A549 treated with DMSO at 1 μM for 4 hours (cell line): ENCODE measurements at places on chromosomes 7 and 10. TPM values are rescaled to one million over a fixed set of nuclear protein-coding genes. Genes with fewer than 3 reads are reported as not detected.

The CHAT gene
- not detected in 5 replicates for total RNA-seq

The TRPV5 gene
- not detected in 5 replicates for total RNA-seq

The VSTM2A gene
- not detected in 5 replicates for total RNA-seq

The PHYHIPL gene
- 0.24 to 0.54 TPM (median 0.33 TPM) in 5 replicates for total RNA-seq

The CASD1 gene
- 9.5 to 13.9 TPM (median 11.2 TPM) in 5 replicates for total RNA-seq

The TAS2R41 gene
- total RNA-seq: not detected in 5 replicates

The RNF148 gene
- not detected in 5 replicates for total RNA-seq

The IL2RA gene
- not detected in 5 replicates for total RNA-seq

The IFIT1B gene
- total RNA-seq: not detected in 5 replicates

The PVRIG gene
- total RNA-seq: not detected in 5 replicates

The SPDYE16 gene
- 0.10 TPM in 1 of 5 replicates, not detected in the others for total RNA-seq

The TAC1 gene
- total RNA-seq: 0.09 to 0.13 TPM in 2 of 5 replicates, not detected in the others

The ZNF503 gene
- 9.2 to 14.1 TPM (median 12.5 TPM) in 5 replicates for total RNA-seq

The HOXA5 gene
- total RNA-seq: 5.2 to 8.3 TPM (median 6.2 TPM) in 5 replicates

The TMEM213 gene
- not detected in 5 replicates for total RNA-seq

The RARRES2 gene
- not detected in 5 replicates for total RNA-seq

The PAX4 gene
- not detected in 5 replicates for total RNA-seq

The ASB4 gene
- 0.13 to 0.37 TPM (median 0.32 TPM) in 5 replicates for total RNA-seq

The GLCCI1 gene
- total RNA-seq: 1.2 to 1.8 TPM (median 1.4 TPM) in 5 replicates

The ASL gene
- total RNA-seq: 19.8 to 22.4 TPM (median 21.3 TPM) in 5 replicates

The LEP gene
- not detected in 5 replicates for total RNA-seq

The GBF1 gene
- 20.4 to 29.7 TPM (median 27.3 TPM) in 5 replicates for total RNA-seq

The RBP3 gene
- not detected in 5 replicates for total RNA-seq

The COBL gene
- 4.6 to 5.3 TPM (median 4.8 TPM) in 5 replicates for total RNA-seq

The STRIP2 gene
- 6.3 to 9.2 TPM (median 7.7 TPM) in 5 replicates for total RNA-seq

The DYNC1I1 gene
- total RNA-seq: 0.14 to 0.36 TPM in 2 of 5 replicates, not detected in the others

The SUN3 gene
- 0.46 TPM in 1 of 5 replicates, not detected in the others for total RNA-seq

The KCP gene
- 0.08 to 0.31 TPM (median 0.17 TPM) in 5 replicates for total RNA-seq

The RAPGEF5 gene
- 0.10 to 0.18 TPM (median 0.17 TPM) in 5 replicates for total RNA-seq

The TNKS2 gene
- 17.8 to 26.7 TPM (median 23.1 TPM) in 5 replicates for total RNA-seq

The MMP21 gene
- total RNA-seq: 0.03 TPM in 1 of 5 replicates, not detected in the others

The TACC2 gene
- 90.6 to 96.2 TPM (median 91.1 TPM) in 5 replicates for total RNA-seq

The FAM237B gene
- total RNA-seq: not detected in 5 replicates

The ANXA8L1 gene
- 87.4 to 123 TPM (median 98.7 TPM) in 5 replicates for total RNA-seq

The ADCYAP1R1 gene
- 0.02 to 0.13 TPM (median 0.08 TPM) in 5 replicates for total RNA-seq

The HSPA12A gene
- 10.9 to 15.2 TPM (median 14.5 TPM) in 5 replicates for total RNA-seq

The CCDC126 gene
- total RNA-seq: 2.7 to 4.8 TPM (median 3.9 TPM) in 5 replicates

The ACBD7 gene
- 0.85 to 1.1 TPM (median 0.96 TPM) in 5 replicates for total RNA-seq
